Left kidney (tissue), 8 donors: ENCODE measurements at places on chromosomes 4 and X. TPM values are rescaled to one million over a fixed set of nuclear protein-coding genes. Genes with fewer than 3 reads are reported as not detected.

GRCh38 chrX:116462822-116463221, at the start of gene CT83:
TSS of gene CT83 (minus strand) at chrX:116462976. CDS start at chrX:116462856, 120 bp downstream.
- no peak for DNase-seq

- no peak for DNase-seq
Measured at GRCh38 chr4:139202991-139203390, 26.0 kb upstream of the ELF2 start.

The P2RY8 gene
- 0.73 TPM for polyA plus RNA-seq

DNA sequence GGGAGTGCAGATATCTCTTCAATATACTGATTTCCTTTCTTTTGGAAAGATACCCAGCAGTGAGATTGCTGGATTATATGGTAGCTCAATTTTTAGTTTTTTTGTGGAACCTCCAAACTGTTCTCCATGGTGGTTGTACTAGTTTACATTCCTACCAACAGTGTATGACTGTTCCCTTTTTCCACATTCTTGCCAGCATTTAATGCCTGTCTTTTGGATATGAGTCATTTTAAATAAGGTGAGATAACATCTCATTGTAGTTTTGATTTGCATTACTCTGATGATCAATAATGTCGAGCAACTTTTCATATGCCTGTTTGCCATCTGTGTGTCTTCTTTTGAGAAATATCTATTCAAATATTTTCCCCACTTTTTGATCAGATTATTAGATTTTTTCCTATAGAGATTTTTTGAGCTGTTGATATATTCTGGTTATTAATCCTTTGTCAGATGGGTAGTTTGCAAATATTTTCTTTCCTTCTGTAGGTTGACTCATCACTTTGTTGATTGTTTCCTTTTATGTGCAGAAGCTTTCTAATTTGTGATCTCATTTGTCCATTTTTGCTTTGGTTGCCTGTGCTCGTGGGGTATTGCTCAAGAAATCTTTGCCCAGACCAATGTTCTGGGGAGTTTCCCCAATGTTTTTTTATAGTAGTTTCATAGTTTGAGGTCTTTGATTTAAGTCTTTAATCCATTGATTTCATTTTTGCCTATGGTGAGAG, 552.7 kb downstream of the ZNF674 start:
- DNase-seq = no peak

The LNX1 gene
- polyA plus RNA-seq = 14.3 TPM

DNA sequence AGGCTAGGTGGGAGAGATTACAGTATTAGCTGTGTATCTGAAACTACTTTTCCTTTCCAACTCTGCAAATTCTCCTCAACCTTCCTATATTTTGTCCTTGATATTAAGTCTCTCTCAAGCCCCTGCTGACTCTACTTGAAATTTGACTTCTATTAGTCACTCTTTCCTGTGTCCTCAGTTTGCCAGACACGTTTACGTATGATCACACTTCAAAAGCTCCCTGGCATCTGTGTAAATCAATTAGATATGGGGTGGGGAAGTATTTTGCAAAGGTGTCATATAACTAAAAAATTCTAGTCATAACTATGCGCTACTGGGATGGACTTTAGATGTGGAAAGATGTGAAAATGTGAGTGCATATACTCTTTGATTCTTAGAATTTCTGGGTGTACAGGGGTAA, 67.4 kb upstream of the ARHGAP24 start:
- DNase-seq = no peak
